ENCODE measurements at places on chromosomes 4 and X. TPM values are rescaled to one million over a fixed set of nuclear protein-coding genes. Genes with fewer than 3 reads are reported as not detected.

Gene LONRF3
- 3.5 TPM for polyA plus RNA-seq

DNA sequence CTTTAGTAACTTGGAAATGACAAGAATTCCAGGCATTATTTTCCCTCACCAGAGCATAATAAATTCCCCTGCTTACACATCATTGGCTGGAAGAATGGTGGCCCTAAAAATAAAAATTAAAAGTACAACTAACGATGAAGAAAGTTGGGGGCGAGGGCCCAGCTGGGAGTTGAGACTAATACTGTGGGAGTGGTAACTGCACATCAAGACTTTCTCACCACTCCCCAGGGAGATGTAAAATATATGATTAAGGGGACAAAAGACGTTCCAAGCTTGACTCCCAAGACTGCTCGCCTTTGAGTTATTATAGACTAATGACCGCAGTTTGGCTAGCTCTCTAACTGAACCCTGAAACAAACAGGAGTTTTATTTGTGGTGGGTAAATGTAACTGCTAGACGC is 30.0 kb downstream of the SMIM31 start:
- no peak for DNase-seq

- DNase-seq, result no peak
Observed at GRCh38 chr4:184533908-184534307, 59.6 kb upstream of the IRF2 start.

GRCh38 chr4:142088906-142089305 is 452.5 kb downstream of the IL15 start:
- DNase-seq, result no peak

DNA sequence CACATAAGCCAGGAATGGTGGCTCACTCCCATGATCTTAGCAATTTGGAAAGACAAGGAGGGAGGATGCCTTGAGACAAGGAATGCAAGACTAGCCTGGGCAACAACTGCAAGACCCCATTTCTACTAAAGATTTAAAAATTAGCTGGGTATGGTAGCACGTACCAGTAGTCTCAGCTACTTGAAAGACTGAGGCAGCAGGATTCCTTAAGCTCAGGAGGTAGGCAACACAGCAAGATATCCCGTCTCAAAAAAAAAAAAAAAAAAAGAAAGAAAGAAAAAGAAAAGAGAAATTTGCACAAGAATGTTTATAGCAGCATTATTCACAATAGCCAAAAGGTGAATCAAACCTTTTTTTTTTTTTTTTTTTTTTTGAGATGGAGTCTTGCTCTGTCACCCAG is 29.7 kb downstream of the PDS5A start:
- DNase-seq, result no peak

- no peak for DNase-seq
Observed at GRCh38 chrX:48626401-48627298, 29.4 kb downstream of the WDR13 start.

GRCh38 chr4:125728568-125728967 is 413.8 kb downstream of the FAT4 start:
- no peak for DNase-seq

Data from forelimb muscle (tissue), 1 donor.